ENCODE measurements at places on chromosomes 11 and 22.

DNA sequence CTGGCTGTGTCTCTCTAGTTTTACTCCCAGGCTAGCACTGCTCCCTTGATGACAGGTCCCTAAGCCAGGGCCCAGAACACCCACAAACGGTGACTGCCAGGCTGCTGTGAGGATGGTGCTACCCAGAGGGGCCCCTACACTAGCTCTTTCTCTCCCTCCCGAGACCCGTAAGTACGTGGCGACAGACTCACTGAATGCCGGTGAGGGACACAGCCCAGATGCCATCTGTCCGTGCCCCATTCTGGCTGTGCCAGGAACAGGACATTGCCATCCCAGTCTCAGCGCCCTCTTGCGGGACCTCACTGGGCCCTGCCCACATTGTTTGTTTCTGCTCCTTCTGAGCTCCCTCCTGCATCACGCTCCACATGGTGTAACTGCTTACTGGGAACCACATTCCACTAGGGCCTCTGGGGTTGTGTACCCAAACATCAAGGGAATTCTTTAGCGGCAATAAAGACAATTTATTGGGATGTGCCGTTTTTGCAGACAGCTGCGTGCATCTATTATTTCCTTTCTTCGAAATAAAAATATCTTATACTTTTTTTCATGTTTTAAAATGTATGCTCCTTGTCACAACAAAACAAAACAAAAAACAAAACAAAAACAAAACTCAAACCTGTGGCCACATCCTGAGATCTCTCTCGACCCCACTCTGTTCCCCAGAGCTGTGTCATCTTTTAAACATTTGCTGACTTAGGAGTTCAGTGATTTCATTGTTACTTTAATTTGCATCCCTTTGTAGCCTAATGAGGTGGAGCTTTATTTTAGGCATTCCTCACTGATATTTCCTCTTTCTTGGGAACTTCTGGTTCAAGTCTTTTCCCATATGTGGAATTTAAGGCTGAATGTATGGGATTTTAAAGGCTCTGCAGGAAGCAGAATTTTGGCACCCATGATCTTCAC, 4.4 kb upstream of the TPCN2 start:
- peak; percentile 85 for DNase-seq

DNA sequence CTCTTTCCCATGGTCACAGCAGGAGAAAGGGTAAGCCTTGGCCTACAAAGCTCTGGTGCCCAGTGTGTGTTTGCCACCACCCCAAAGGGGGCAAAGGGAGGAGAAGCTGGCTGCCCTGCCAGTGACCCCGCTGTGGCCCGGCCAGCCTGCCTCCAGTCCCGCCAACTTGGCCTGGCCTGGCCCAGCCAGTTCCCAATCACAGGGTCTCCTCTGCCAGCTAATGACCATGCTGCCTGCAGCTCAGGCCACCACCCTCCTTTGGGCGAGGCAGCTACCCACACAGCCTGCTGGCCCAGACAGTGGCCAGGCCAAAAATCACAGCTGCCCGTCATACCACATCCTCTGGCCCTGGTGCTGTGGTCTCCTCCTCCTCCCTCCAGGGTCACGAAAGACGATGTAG, 5.1 kb downstream of the GDPD5 start:
- DNase-seq = no peak

DNA sequence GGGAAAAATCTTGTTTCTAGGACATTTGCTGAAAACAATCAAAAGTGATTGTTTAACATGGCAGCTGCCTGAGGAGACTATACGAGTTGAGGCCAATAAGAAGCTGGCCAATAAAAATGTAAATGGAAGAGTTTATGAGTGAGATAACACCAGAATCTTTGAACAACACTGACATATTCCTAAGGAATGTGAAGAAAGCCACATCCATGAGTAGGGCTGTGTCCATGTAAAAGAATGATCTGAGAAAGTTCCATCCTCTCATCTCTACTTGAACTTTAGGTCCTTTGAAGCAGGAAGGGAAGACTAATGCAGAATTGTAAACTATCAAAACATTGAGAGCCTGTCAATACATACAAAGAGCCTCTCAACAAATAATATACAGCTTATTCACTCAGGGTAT, 6.9 kb upstream of the CHORDC1 start:
- no peak for DNase-seq

DNA sequence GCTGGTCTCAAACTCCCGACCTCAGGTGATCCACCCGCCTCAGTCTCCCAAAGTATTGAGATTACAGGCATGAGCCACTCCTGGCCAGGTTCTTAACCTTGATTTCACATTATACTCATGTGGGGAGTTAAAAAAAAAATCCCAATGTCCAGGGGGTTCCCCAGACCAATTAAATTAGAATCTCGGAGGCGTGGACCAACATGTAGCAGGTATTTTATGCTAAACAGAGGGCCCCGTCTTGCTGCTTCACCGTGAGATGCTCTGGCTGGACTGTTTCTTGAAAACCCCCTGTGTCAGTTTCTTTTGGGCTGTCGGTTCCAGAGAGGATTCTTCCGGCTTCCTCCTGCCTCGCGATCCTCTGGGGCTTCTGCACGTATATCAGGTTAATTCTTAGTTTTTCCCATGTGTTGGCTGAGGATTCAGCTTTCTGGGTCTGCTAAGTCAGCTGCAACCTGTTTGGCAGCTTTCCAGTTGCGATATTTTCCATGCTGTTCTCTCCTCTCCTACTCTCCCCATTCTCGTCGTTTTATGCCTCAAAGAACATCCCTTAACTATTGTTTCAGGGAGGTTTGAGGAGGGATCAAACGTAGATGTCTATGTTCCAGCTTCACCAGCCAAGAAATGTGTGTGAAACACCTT, 50.6 kb upstream of the ACCSL start:
- no peak for DNase-seq

- DNase-seq = no peak
Observed at GRCh38 chr11:10325277-10326011, 20.6 kb downstream of the ADM start.

GRCh38 chr11:120231963-120232362, 8.0 kb upstream of the POU2F3 start:
- no peak for DNase-seq

DNA sequence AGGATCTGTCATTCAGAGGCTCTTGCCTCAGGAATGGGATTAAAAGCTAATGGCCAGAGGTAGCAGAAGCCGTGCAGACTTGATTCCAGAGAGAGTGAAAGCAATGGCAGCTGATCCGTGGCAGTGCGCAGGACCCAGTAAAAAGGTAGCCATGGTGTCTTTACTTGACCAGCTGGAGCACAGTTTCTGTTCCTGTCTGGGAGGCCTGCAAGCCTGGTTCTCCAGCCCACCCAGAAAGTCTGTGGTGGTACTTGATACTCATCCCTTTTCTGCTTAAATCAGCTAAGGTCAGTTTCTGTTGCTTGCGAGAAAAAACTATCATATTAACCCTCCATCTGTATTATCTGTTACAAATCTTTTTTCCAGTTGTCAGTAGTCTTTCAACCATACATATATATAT, 86.7 kb downstream of the RPS6KA4 start:
- no peak for DNase-seq

- no peak for DNase-seq
Observed at GRCh38 chr11:32440916-32441315, 5.6 kb upstream of the WT1 start.

Measured in OCI-M1 (cell line).